ENCODE measurements at places on chromosomes 7 and 10. TPM values are rescaled to one million over a fixed set of nuclear protein-coding genes. Genes with fewer than 3 reads are reported as not detected.

ATP6V0A4 gene
- polyA plus RNA-seq: 0.12 TPM

WNT8B gene
- 0.09 TPM for polyA plus RNA-seq

STK31 gene
- polyA plus RNA-seq: 0.52 TPM

ZNF853 gene
- polyA plus RNA-seq: 5.7 TPM

TMEM273 gene
- polyA plus RNA-seq: 5.5 TPM

GIMAP7 gene
- 14.7 TPM for polyA plus RNA-seq

KLF14 gene
- polyA plus RNA-seq: 0.18 TPM

EBLN1 gene
- not detected for polyA plus RNA-seq

STRIP2 gene
- polyA plus RNA-seq: 2.0 TPM

C10orf67 gene
- 0.27 TPM for polyA plus RNA-seq

GIMAP6 gene
- polyA plus RNA-seq: 10.7 TPM

All from large intestine (tissue), 12 donors.